Lung microvascular endothelial cell (primary cell): ENCODE measurements at places on chromosomes 2 and 18. TPM values are rescaled to one million over a fixed set of nuclear protein-coding genes. Genes with fewer than 3 reads are reported as not detected.

GRCh38 chr2:122075381-122075780 is 319.9 kb downstream of the TSN start:
- no peak for DNase-seq

DNA sequence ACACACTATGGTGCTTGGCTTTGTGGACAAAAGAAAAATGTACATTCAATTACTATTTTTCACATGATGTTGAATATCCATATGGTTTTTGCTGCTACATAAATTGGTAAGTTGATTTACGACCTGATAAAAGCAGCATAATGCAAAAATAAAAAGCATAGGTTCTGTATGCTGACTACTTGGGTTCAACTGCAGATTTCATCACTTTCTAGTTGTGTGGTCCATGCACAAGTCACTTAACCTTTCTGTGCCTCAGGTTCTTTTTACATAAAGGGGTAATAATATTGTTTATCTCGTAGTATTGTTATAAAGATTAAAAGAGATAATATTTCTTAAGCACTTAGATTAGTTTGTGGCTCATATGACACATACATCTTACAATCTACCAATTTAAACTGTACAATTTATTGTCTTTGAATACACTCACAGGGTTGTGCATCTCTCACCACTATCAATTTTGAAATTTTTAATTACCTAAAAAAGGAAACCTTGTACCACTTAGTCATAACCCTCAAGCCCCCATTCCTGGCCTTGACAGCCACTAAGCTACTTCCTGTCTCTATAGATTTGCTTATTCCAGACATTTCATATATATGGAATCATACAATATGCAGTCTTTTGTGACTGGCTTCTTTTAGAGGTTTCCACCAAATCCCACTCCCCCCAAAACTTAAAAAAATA is 1443.9 kb downstream of the SUCLG1 start:
- no peak for DNase-seq

DNA sequence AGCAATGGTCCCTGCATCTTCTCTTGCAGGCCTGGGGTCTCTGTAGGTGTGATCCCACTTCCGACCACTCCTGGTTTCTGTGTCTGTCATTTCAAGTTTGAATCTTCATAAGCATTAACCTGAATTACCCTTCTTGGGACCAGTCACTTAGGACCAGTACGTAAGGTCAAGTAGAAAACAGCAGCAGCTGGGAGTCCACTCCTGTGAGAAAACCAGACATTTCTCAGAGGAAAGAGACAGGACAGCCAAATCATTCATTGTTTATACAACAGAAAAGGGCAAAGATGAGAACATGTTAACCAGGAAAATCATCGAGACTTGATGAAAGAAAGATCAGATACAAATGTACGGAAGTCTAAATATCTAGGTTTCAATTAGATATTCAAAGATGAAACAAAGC is 163.0 kb downstream of the MREG start:
- no peak for DNase-seq

DNA sequence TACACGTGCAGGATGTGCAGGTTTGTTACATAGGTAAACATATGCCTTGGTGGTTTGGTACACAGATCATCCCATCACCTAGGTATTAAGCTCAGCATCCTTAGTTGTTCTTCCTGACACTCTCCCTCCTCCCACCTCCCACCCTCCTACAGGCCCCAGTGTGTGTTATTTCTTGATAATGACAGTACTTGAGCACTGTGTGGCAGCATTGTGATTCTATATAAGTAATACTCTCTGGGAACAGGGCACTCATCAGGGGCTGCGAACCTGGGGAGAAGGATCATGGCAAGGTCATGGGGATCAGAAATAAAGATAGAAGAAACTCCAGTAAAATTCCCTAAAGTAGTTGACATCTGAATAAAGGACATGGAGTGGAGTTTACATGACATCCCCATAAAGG is 1256.2 kb upstream of the CRIM1 start:
- no peak for DNase-seq

The HOXD8 gene
- 15.5 and 27.4 TPM in 2 replicates for total RNA-seq

The MC5R gene
- total RNA-seq = not detected in 2 replicates
